Stomach (tissue), 19 donors: ENCODE measurements at places on chromosomes 1 and 21. TPM values are rescaled to one million over a fixed set of nuclear protein-coding genes. Genes with fewer than 3 reads are reported as not detected.

ACTL8 gene
- polyA plus RNA-seq, result not detected

INAVA gene
- 75.3 TPM for polyA plus RNA-seq

FCER1G gene
- polyA plus RNA-seq, result 35.4 TPM

CYP2J2 gene
- 2.7 TPM for polyA plus RNA-seq

VWA5B1 gene
- not detected for polyA plus RNA-seq

DIO1 gene
- not detected for polyA plus RNA-seq

WNT3A gene
- not detected for polyA plus RNA-seq

DMRTB1 gene
- polyA plus RNA-seq, result not detected

GLIS1 gene
- polyA plus RNA-seq, result 0.20 TPM

HTR6 gene
- not detected for polyA plus RNA-seq

F5 gene
- polyA plus RNA-seq, result 0.53 TPM

RGS16 gene
- polyA plus RNA-seq, result 1.3 TPM

CNKSR1 gene
- polyA plus RNA-seq, result 10.4 TPM

NFIA gene
- 9.6 TPM for polyA plus RNA-seq

SPTA1 gene
- not detected for polyA plus RNA-seq

ZZZ3 gene
- 9.6 TPM for polyA plus RNA-seq

DYNLT5 gene
- polyA plus RNA-seq, result 0.37 TPM

UBL4B gene
- not detected for polyA plus RNA-seq

PRAMEF25 gene
- polyA plus RNA-seq, result not detected

OLFM3 gene
- not detected for polyA plus RNA-seq

FLG gene
- 0.05 TPM for polyA plus RNA-seq

KIF21B gene
- 0.30 TPM for polyA plus RNA-seq

BTBD8 gene
- polyA plus RNA-seq, result 1.2 TPM

CD53 gene
- polyA plus RNA-seq, result 23.0 TPM

ZMYM4 gene
- 13.9 TPM for polyA plus RNA-seq

CCT3 gene
- polyA plus RNA-seq, result 115 TPM

RNF207 gene
- polyA plus RNA-seq, result 1.5 TPM

CYP4A22 gene
- polyA plus RNA-seq, result not detected

NUF2 gene
- polyA plus RNA-seq, result 7.2 TPM

ITLN2 gene
- not detected for polyA plus RNA-seq

LORICRIN gene
- polyA plus RNA-seq, result not detected

KIF14 gene
- polyA plus RNA-seq, result not detected

GUCA2B gene
- 4.9 TPM for polyA plus RNA-seq

MTARC2 gene
- polyA plus RNA-seq, result 18.3 TPM

TRMT13 gene
- 11.5 TPM for polyA plus RNA-seq
